ENCODE measurements at places on chromosomes 3 and 15. TPM values are rescaled to one million over a fixed set of nuclear protein-coding genes. Genes with fewer than 3 reads are reported as not detected.

IQCB1 gene
- 21.3 TPM for polyA plus RNA-seq

BSN gene
- not detected for polyA plus RNA-seq

COLQ gene
- polyA plus RNA-seq: 17.3 TPM

ROPN1B gene
- polyA plus RNA-seq: not detected

ASB14 gene
- polyA plus RNA-seq: 0.24 TPM

LRTM1 gene
- not detected for polyA plus RNA-seq

AHSG gene
- polyA plus RNA-seq: not detected

CKMT1B gene
- not detected for polyA plus RNA-seq

EBLN2 gene
- polyA plus RNA-seq: 0.76 TPM

CHRFAM7A gene
- polyA plus RNA-seq: not detected

WDR6 gene
- polyA plus RNA-seq: 82.9 TPM

LMAN1L gene
- not detected for polyA plus RNA-seq

NPAP1 gene
- polyA plus RNA-seq: not detected

ALDH1L1 gene
- polyA plus RNA-seq: not detected

STAC gene
- polyA plus RNA-seq: not detected

CPNE4 gene
- polyA plus RNA-seq: not detected

TMEM266 gene
- polyA plus RNA-seq: not detected

ADAMTSL3 gene
- polyA plus RNA-seq: not detected

PIF1 gene
- polyA plus RNA-seq: 0.25 TPM

MME gene
- 1.4 TPM for polyA plus RNA-seq

GOLGA8S gene
- not detected for polyA plus RNA-seq

HCN4 gene
- not detected for polyA plus RNA-seq

MAGEL2 gene
- polyA plus RNA-seq: not detected

GOLGA6D gene
- not detected for polyA plus RNA-seq

CPN2 gene
- polyA plus RNA-seq: not detected

ABI3BP gene
- polyA plus RNA-seq: not detected

PRR23C gene
- polyA plus RNA-seq: not detected

CAMP gene
- not detected for polyA plus RNA-seq

NDN gene
- polyA plus RNA-seq: 0.81 TPM

RBP2 gene
- not detected for polyA plus RNA-seq

CADM2 gene
- not detected for polyA plus RNA-seq

INSYN1 gene
- not detected for polyA plus RNA-seq

GOLGA6A gene
- polyA plus RNA-seq: not detected

PLSCR2 gene
- polyA plus RNA-seq: not detected

IL17RB gene
- 0.98 TPM for polyA plus RNA-seq

RAB7A gene
- polyA plus RNA-seq: 206 TPM

C3orf49 gene
- not detected for polyA plus RNA-seq

DUOX2 gene
- not detected for polyA plus RNA-seq

TRIM42 gene
- not detected for polyA plus RNA-seq

NEDD4 gene
- 3.3 TPM for polyA plus RNA-seq

SST gene
- polyA plus RNA-seq: not detected

GATA2 gene
- not detected for polyA plus RNA-seq

SLC33A1 gene
- polyA plus RNA-seq: 19.5 TPM

HCLS1 gene
- polyA plus RNA-seq: 493 TPM

SPESP1 gene
- polyA plus RNA-seq: 0.63 TPM

ITIH4 gene
- polyA plus RNA-seq: not detected

CCDC9B gene
- polyA plus RNA-seq: 0.08 TPM

RPLP1 gene
- 2,084 TPM for polyA plus RNA-seq

AGBL1 gene
- not detected for polyA plus RNA-seq

RAD51 gene
- 1.7 TPM for polyA plus RNA-seq

TMEM44 gene
- polyA plus RNA-seq: 2.6 TPM

KIF15 gene
- polyA plus RNA-seq: 0.24 TPM
